Bone marrow (tissue), 2 donors: ENCODE measurements at places on chromosomes 7 and 10.

GRCh38 chr10:13853854-13854253, 267.1 kb downstream of the PRPF18 start:
- DNase-seq = no peak

- DNase-seq = no peak
Observed at GRCh38 chr10:10533437-10533836, 484.2 kb upstream of the CELF2 start.

GRCh38 chr7:90474284-90475210, 5.1 kb downstream of the PTTG1IP2 start:
- DNase-seq = no peak

GRCh38 chr7:41832941-41833340, 130.1 kb upstream of the INHBA start:
- DNase-seq = no peak

- no peak for DNase-seq
Observed at GRCh38 chr7:1251796-1252539, 19.3 kb downstream of the UNCX start.

DNA sequence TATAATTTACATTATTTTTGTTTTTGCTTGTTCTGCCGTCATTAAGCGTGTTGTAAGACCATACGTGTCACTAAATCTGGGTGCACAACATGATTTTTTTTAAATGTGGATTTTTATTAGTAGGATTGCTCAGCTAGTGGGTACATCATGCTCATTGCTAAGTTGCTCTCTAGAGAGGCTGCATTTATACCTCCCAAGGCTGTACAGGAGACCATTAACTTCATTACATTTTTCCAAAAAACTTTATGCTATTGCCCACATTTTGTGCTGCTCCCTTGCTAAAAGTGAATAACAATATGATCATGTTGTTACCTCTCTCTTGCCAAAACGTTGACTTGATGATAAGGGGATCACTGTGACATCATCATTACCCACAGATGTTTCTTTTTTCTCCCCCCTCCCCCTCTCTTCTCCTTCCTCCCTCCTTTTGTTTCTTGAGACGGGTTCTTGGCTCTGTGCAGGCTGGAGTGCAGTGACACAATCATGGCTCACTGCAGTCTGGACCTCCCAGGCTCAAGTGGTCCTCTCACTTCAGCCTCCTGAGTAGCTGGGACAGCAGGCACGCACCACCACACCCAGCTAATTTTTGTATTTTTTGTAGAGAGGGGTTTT, 65.1 kb downstream of the BMPR1A start:
- DNase-seq = no peak

DNA sequence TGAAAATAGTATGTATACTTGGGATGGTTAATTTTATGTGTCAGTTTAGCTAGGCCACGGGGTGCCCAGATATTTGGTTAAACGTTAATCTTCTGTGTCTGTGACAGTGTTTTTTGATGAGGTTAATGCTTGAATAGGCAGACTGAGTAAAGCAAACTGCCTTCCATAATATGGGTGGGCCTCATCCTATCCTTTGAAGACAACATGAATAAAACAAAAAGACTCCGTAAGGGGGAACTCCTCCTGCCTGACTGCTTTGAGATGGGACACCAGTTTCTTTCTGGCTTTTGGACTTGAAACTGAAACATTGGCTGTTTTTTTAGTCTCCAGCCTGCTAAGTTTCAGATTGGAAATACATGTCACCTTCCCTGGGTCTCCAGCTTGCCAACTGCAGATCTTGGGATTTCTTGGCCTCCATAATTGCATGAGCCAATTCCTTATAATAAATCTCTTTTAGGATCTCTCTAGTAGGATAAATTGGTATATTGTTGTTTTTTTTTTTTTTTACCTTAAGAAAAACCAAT, 59.9 kb upstream of the GLCCI1 start:
- no peak for DNase-seq

- DNase-seq = no peak
Observed at GRCh38 chr10:24378126-24378920, 169.4 kb downstream of the KIAA1217 start.

GRCh38 chr10:5589661-5590511, 65.1 kb downstream of the CALML3 start:
- no peak for DNase-seq

GRCh38 chr7:18831419-18831818, 286.0 kb downstream of the TWIST1 start:
- no peak for DNase-seq

- no peak for DNase-seq
Observed at GRCh38 chr7:39712751-39713150, 89.4 kb downstream of the RALA start.

- no peak for DNase-seq
Observed at GRCh38 chr10:97752956-97753355, 16.0 kb downstream of the ZFYVE27 start.

GRCh38 chr7:70154521-70155180, 556.4 kb downstream of the AUTS2 start:
- no peak for DNase-seq

DNA sequence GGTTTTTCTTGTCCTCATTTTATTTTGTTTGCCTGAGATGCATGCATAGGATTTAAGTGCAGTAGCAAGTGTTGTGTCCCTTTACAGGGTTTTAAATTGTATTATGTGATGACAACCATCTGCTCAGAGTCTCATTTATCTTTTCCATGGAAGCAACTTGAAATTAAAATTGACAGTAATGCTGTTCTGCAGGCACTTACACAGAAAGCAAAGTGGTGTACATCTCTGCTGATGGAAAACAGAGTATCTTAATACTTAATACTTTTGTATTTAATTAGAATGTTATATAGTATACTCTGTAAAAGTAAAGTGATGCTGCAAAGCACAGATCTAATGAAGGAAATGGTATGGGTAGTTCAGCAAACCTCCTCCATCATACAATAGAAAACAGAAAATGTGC, 482.9 kb downstream of the POM121L12 start:
- DNase-seq = no peak

DNA sequence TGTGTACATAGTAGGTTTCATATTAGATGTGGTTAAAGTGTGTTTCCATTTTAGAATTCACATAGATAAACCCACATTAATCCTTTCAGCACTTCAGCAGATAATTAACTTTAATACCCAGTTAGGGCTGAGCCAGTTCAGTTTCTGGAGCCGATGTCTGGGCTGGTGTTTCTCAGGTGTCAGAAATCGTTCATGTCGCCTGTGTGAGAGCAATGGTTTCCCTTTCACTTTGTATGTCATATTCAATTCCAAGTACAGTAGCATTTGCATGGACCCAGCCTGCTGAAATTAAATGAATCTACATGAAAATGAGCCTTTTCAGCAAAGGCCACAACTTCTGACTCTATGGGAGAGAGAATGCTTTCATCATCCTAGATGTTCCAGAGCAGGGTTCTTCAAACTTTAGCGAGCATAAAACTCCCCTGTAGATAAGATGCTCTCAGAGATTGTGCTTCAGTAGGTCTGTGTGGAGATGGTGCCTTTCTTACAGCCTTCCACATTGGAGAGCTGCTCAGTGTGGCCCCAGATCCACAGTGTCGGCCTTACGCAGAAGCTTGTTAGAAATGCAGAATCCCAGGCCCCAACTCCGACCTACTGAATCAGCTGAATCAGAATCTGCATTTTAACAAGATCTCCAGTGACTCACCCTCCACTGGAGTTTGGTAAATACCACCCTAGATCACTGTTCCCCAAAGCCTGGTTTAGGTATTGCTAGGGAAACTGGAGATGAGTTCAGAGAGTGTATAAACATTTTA, 19.6 kb downstream of the WIPF3 start:
- DNase-seq = no peak

- peak; percentile 10 for DNase-seq
Observed at GRCh38 chr7:29319719-29320521, 125.3 kb downstream of the CHN2 start.

- no peak for DNase-seq
Observed at GRCh38 chr10:58667658-58668310, 155.1 kb downstream of the BICC1 start.

DNA sequence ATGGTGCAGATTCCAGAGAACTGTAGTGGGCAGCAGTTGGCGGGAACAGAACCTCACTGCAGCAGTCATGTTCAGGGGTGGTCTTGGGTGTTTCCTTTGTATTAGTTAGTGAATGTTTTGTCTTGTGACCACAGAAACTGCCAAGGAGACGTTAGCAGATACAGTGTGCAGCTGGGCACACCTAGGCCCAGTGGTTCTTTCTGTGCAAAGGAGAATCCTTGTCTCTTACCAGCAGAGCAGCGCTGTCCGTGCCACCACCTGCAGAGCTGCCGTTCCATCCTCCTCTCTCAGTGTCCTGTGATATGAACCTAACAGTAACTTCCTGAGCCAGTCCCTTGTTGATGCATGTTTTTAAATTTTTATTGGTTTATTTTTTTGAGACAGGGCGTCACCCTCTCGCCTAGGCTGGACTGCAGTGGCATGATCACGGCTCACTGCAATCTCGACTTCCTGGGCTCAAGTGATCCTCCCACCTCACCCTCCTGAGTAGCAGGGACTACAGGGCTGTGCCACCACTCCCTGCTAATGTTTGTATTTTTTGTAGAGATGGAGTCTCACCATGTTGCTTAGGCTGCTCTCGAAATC, 60.6 kb downstream of the WDR37 start:
- no peak for DNase-seq

DNA sequence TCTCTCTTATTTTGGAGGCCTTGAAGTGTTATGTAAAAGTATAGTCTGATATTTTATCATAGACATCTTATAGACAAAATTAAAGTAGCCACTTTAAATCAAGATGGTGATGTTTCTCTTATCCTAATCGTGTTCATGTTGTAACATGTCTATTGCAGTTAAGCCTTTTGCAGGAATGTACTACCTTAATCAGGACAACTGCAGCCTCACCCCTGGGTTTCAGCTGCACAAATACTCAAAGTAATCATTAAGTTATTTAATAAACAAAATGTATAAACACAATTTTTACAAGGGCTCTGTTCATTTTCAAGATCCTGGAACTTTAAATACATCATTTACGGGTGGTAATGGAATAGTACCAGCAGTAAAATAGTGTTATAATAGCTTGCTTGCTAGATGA, 14.4 kb upstream of the KIF5B start:
- DNase-seq = no peak

DNA sequence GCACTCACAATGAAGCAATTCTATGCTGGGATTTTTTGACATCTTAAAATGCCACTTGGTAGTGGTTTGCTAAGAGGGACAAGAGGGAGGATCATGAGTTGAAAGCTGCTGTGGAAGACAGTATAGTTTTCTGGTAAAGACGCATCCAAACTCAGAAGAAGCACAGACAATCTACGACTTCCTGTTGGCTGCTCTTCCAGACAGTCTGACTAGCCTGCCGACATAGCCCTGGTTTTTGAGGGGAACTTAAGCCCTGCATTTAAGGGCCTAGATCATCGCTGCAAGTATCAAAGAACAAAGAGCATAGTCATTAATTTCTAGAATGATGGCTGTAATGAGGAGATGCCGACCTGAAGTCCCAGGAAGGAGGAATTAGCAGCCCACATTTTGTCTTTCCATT, 99.9 kb upstream of the IKZF1 start:
- peak; percentile 79 for DNase-seq

DNA sequence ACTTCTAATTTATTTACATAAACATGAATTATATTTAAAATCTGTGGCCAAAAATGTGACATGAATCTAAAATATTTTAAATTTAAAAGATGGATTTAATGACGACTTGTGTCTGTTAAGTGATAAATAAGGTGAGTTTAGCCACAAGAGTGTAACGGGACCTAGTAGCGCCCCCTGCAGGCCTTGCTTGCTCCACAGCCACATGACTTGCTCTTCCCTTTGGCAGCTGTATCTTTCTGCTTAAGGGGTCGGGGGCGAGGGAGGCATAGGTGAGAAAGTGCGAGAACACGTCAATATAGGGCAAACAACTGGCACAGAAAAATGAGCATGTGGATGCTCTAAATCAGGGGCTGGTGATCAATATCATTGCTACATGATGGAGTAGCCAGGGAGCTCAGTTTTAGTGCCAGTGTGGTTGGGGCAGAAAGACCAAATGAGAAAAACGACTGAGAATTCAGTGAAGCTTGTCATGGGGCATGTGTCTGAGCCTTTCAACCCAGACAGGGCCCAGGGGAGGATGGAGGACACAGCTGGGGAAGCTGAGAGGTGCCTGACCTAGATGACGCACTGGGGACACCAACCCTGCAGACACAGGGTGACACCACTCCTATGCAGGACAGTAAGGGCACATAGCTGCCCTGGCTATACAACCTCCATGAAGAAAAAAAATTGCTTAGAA, 49.8 kb downstream of the PAXIP1 start:
- DNase-seq = peak; percentile 36

DNA sequence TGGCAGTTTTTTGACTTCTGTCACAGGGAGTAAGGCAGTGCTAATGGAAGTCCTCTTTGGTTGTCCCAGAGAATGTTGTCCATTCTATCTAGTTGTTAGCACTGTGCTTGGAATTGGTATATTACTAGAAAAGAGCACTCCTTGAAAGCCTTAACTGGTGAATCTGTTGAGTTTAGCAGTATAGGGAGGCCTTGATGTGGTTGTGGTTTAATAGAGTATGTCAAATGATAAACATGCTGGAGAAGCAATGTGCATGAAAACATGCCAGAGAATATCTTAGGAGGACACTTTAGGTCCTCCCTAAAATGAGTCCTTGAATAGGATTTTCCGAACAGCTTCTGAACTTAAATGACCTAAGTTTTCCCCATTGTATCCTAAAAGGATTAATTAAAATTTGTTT, 98.6 kb downstream of the BTRC start:
- DNase-seq = no peak
